ENCODE measurements at places on chromosomes 11 and 22.

GRCh38 chr11:12448131-12448939 is 71.0 kb downstream of the PARVA start:
- H3K36me3 ChIP-seq = no peaks in the 10 kb centered on the region
- H3K27ac ChIP-seq = no peak overlapping the region
- no peak for DNase-seq
- H3K4me3 ChIP-seq = no peak overlapping the region
- peaks cover 16% of the 10 kb centered on the region for H3K4me1 ChIP-seq
- no peaks in the 10 kb centered on the region for H3K27me3 ChIP-seq

GRCh38 chr11:33731723-33732531 is 4.3 kb downstream of the CD59 start:
- no peaks in the 10 kb centered on the region for H3K27me3 ChIP-seq
- H3K4me1 ChIP-seq = peaks cover 54% of the 10 kb centered on the region
- peak overlapping the region; percentile 80 for H3K27ac ChIP-seq
- peaks cover 71% of the 10 kb centered on the region for H3K36me3 ChIP-seq
- DNase-seq = no peak

GRCh38 chr11:72955466-72955865 is 141.3 kb downstream of the ATG16L2 start:
- H3K27me3 ChIP-seq = no peaks in the 10 kb centered on the region
- DNase-seq = no peak
- no peak overlapping the region for H3K27ac ChIP-seq
- H3K4me1 ChIP-seq = no peaks in the 10 kb centered on the region

GRCh38 chr11:120565466-120566155 is 54.1 kb downstream of the GRIK4 start:
- H3K36me3 ChIP-seq = no peaks in the 10 kb centered on the region
- H3K4me1 ChIP-seq = peaks cover 18% of the 10 kb centered on the region
- H3K27me3 ChIP-seq = peaks cover 4% of the 10 kb centered on the region
- peak overlapping the region; percentile 61 for H3K27ac ChIP-seq
- no peak for DNase-seq

GRCh38 chr22:23233084-23233531 is 52.8 kb downstream of the BCR start:
- H3K27me3 ChIP-seq = no peaks in the 10 kb centered on the region
- H3K27ac ChIP-seq = no peak overlapping the region
- no peak overlapping the region for H3K4me3 ChIP-seq
- DNase-seq = no peak

GRCh38 chr11:122879785-122880184 is 2.8 kb upstream of the JHY start:
- H3K4me3 ChIP-seq = no peak overlapping the region
- no peaks in the 10 kb centered on the region for H3K27me3 ChIP-seq
- no peak for DNase-seq

DNA sequence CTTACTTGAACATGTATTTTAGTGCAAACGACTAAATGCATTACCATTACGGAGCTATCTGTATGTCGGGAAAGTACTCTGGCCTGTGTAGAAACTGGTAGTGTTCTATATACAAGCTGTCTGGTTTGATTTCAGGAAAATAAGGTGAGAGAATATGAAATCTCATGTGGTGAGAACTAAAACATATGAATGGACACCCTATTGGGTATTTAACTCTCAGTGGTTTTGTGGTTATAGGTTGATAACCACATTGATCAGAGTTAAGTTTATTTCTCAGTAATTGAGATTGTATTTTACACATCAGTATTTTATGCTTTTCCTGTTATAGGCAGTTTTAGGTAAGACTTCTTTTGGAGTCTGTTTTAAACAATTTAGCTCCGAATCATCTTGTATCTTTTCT is 10.4 kb downstream of the ANO5 start:
- no peaks in the 10 kb centered on the region for H3K4me1 ChIP-seq
- no peak for DNase-seq
- no peaks in the 10 kb centered on the region for H3K36me3 ChIP-seq
- no peak overlapping the region for H3K27ac ChIP-seq
- H3K27me3 ChIP-seq = peaks cover 3% of the 10 kb centered on the region
- H3K4me3 ChIP-seq = no peak overlapping the region

GRCh38 chr11:112761911-112762706 is 199.1 kb upstream of the NCAM1 start:
- no peaks in the 10 kb centered on the region for H3K4me1 ChIP-seq
- no peak overlapping the region for H3K4me3 ChIP-seq

DNA sequence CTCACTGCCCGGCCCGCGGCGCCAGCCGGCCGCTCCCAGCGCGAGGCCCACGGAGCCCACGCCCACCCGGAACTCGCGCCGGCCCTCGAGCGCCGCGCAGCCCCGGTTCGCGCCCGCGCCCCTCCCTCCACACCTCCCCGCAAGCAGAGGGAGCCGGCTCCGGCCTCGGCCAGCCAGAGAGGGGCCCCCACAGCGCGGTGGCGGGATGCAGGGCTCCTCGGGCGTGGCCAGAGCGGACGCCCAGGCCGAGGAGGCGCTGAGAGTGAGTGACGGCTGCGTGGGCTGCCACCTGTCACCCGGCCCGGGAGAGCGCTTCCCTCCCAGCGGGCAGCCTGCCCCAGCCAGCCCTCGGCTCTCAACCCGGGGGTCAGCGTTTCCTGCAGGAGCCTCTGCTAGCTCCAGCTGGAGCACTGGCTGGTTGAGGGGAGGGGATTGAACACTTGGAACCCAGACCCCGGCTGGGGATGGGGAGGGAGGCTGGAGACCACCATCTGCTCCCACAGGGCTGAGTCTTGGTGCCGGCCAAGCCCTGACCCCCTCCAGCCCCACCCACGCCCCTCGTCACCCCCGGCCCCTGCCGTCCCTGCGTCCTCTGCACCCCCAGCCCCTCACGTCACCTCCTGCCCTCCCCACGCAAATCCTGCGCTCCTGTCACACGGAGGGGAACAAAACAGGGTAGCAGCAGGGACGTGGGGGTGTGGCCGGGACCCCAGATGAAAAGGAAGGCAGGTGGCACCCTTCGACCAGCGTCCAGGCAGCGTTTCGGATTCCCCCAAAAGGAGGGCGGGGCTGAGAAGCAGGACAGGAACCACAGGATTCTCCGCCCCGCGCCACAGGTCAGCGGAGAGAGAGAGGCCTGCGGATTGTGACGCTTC is 157.0 kb downstream of the BRD1 start:
- no peak overlapping the region for H3K4me3 ChIP-seq
- H3K4me1 ChIP-seq = no peaks in the 10 kb centered on the region
- H3K27me3 ChIP-seq = peaks cover 30% of the 10 kb centered on the region
- no peaks in the 10 kb centered on the region for H3K36me3 ChIP-seq
- H3K27ac ChIP-seq = no peak overlapping the region
- DNase-seq = peak; percentile 44

GRCh38 chr22:32331236-32331917 is 26.3 kb upstream of the RFPL3 start:
- DNase-seq = no peak
- H3K27ac ChIP-seq = no peak overlapping the region
- no peak overlapping the region for H3K4me3 ChIP-seq
- H3K4me1 ChIP-seq = no peaks in the 10 kb centered on the region
- 0 out of 2 replicates have a peak, but pooled peaks cover 6% of the 10 kb centered on the region for H3K36me3 ChIP-seq

DNA sequence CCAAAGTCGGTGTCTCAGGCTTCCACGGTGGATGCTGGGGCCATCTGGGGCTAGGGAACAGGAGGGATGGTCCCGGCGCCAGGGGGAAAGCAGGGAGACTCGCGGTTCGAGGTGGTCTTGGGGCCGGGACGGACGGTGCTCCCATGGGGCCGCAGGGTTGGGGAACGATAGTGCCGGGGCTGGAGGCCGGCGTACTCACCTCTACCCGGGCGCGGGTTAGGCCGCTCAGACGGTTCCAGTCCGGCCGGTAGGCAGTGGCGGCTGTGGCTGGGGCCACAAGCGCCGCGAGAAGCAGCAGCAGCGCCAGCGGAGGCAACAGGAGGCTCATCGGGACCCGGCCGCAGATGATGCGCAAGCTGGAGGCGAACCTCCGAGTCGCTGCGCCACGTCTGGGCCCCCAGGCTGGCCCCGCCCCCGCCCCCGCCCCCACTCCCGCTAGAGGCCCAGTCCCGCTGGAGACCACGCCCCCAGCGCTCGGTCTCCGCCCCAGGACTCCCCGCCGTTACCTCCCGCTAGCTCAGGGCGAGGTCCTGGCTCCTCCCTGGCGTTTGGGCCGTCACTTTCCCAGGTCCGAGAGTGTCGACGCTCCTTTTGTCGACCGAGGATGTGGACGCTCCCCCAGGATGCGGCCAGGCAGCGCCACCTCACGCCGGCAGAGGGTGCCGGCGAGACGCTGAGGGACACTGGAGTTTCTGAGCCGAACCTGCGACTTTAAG is at the start of gene SELENOM:
Gene SELENOM (minus strand): TSS at position 391 of the 716 bp plus-strand sequence. CDS start 63 bp downstream, at position 328.
- peaks cover 10% of the 10 kb centered on the region for H3K36me3 ChIP-seq
- peak; percentile 95 for DNase-seq
- H3K4me3 ChIP-seq = peak within 1 kb of the TSS; percentile 37
- peaks cover 6% of the 10 kb centered on the region for H3K4me1 ChIP-seq
- peak within 1 kb of the TSS; percentile 7 for H3K27ac ChIP-seq
- no peaks in the 10 kb centered on the region for H3K27me3 ChIP-seq

DNA sequence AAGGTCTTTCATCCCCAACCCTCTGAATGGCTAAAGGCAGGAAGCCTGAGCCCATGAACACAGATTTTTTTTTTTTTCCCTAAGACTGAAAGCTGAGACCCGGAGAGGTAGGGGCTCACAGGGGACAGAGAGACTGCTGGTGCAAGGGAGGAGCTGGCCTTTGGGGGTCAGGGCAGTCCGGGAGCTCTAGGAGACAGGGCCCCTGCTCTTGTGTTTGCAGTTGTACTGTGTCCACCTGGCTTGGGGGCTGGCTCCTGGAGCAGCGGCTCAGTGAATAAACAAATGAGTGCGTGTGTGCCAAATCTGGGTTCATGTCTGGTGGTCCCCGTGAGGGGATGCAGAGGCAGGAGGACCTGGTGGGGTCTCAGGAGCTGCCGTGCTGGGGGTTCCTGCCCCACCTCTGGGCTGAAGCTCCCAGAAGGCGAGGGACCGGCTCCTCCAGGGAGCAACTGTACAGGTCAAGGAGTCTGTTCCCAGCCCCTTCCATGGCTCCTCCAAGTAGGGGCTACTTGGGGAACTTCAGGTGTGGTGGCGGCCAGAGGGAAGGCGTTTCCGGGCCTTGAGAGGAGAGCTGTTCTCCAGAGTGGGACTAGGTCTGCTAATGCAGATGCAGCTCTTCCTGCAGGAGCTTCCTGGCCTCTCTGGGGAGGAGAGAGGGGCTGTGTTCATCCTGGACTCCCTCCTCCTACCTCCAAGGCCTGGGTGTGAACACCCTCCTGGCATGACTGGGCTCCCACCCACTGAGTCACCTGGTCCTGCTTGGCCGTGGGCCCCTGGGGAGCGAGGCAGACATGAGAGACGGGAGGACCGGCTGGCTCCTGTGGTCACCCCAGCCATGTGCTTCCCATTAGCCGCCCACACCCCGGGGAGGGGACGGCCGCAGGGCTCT is 57.6 kb downstream of the FBXO7 start:
- no peak for DNase-seq
- no peaks in the 10 kb centered on the region for H3K27me3 ChIP-seq
- no peak overlapping the region for H3K4me3 ChIP-seq
- peaks cover 6% of the 10 kb centered on the region for H3K4me1 ChIP-seq

- no peaks in the 10 kb centered on the region for H3K27me3 ChIP-seq
- H3K36me3 ChIP-seq = peaks cover 40% of the 10 kb centered on the region
- DNase-seq = peak; percentile 83
- no peak overlapping the region for H3K4me3 ChIP-seq
These were observed 124.3 kb downstream of the DBX1 start for GRCh38 chr11:20035701-20036601.

- DNase-seq = no peak
- no peaks in the 10 kb centered on the region for H3K27me3 ChIP-seq
- no peaks in the 10 kb centered on the region for H3K4me1 ChIP-seq
- no peak overlapping the region for H3K27ac ChIP-seq
These were observed 1166.2 kb downstream of the TBC1D22A start for GRCh38 chr22:47928631-47929030.

- no peaks in the 10 kb centered on the region for H3K27me3 ChIP-seq
- H3K4me3 ChIP-seq = no peak overlapping the region
- DNase-seq = no peak
- H3K27ac ChIP-seq = no peak overlapping the region
These were observed 13.6 kb downstream of the ATG2A start for GRCh38 chr11:64903291-64903833.

- H3K36me3 ChIP-seq = no peaks in the 10 kb centered on the region
- no peak for DNase-seq
- no peak overlapping the region for H3K4me3 ChIP-seq
- no peak overlapping the region for H3K27ac ChIP-seq
- H3K4me1 ChIP-seq = no peaks in the 10 kb centered on the region
These were observed 19.7 kb upstream of the MUC5AC start for GRCh38 chr11:1138097-1138496.

- H3K27me3 ChIP-seq = no peaks in the 10 kb centered on the region
- peaks cover 10% of the 10 kb centered on the region for H3K4me1 ChIP-seq
- no peak for DNase-seq
These were observed 277.2 kb upstream of the PLET1 start for GRCh38 chr11:112537846-112538330.

- no peak overlapping the region for H3K27ac ChIP-seq
- H3K4me1 ChIP-seq = no peaks in the 10 kb centered on the region
- H3K4me3 ChIP-seq = no peak overlapping the region
- no peaks in the 10 kb centered on the region for H3K36me3 ChIP-seq
These were observed 30.3 kb downstream of the LAYN start for GRCh38 chr11:111570796-111571195.

GRCh38 chr11:280706-281485 is 2.7 kb downstream of the NLRP6 start:
- H3K4me3 ChIP-seq = no peak overlapping the region
- no peaks in the 10 kb centered on the region for H3K36me3 ChIP-seq
- peak; percentile 57 for DNase-seq

DNA sequence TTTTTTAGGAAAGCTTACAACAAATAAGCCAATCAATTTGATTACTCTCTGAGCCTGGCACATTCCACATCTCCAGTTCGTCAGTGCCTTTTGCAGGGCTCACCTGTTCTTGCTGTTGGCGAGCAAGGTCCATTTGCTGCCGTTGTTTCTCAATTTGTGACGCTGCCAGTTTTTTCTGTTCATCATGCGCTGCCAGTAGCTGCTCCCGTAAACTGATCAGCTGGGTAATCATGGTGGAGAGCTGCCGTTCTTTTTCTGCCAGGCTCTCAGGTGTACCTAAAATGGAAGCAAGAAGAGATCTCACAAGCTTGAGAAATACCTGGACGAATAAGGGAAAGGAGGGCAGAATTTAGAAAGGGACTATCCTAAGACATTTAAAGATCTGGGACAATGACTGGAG is 169.7 kb downstream of the SOX6 start:
- no peaks in the 10 kb centered on the region for H3K27me3 ChIP-seq
- no peak overlapping the region for H3K27ac ChIP-seq
- no peaks in the 10 kb centered on the region for H3K4me1 ChIP-seq
- H3K4me3 ChIP-seq = no peak overlapping the region
- H3K36me3 ChIP-seq = no peaks in the 10 kb centered on the region

DNA sequence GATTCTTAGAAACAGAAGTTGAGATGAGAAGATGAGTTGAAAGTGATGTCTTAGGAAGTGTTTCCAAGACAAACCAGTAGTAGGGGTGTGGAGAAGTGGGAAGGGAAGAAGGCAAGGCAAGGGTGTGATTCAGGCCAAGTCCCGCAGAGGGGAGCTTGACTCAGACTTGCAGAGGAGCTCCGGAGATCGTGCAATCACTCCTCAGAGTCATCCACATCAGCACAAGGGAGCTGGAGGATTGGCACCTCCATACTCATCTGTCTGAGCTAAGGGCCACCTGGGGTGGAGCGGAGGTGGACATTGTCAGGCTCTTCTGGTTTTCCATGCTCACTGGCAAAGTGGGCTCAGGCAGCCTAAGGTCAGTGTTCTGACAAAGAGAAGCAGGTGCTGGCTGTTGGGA is 44.4 kb downstream of the CHRDL2 start:
- no peaks in the 10 kb centered on the region for H3K27me3 ChIP-seq
- H3K36me3 ChIP-seq = no peaks in the 10 kb centered on the region
- H3K4me3 ChIP-seq = no peak overlapping the region
- DNase-seq = no peak
- no peak overlapping the region for H3K27ac ChIP-seq
- H3K4me1 ChIP-seq = no peaks in the 10 kb centered on the region
